ENCODE measurements at places on chromosomes 11 and 22.

- DNase-seq, result peak; percentile 30
These were observed 25.3 kb downstream of the STIM1 start for GRCh38 chr11:3880724-3881123.

- no peak for DNase-seq
These were observed 49.9 kb upstream of the THY1 start for GRCh38 chr11:119472856-119473222.

DNA sequence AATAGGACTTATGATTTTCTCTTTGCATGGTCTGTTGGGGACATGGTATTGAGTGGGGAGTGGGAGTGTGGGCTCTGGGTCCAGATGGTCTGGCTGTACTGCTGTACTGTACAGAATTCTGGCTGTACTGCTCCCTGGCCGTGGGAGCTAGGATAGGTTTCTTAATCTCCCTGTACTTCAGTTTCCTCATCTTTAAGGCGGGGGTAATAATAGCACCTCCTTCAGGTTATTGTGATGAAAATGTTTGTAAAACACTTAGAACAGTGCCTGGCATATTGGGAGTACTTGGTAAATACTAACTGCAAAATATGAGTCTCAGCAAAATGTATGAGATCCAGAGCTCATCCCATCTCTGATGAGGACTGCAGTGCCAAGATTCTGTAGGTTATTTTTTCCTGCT lies 198.6 kb downstream of the KIF18A start:
- no peak for DNase-seq

- DNase-seq, result no peak
These were observed 75.7 kb downstream of the CELSR1 start for GRCh38 chr22:46461566-46462180.

GRCh38 chr11:133011604-133012003 lies 520.7 kb downstream of the OPCML start:
- no peak for DNase-seq

GRCh38 chr11:114559425-114560310 lies at the start of gene NXPE1:
NXPE1 (minus strand) TSS chr11:114559881; CDS start chr11:114551201, 8,680 bp downstream.
- DNase-seq, result no peak

GRCh38 chr11:94151903-94152677 lies 23.4 kb downstream of the PANX1 start:
- DNase-seq, result peak; percentile 74

DNA sequence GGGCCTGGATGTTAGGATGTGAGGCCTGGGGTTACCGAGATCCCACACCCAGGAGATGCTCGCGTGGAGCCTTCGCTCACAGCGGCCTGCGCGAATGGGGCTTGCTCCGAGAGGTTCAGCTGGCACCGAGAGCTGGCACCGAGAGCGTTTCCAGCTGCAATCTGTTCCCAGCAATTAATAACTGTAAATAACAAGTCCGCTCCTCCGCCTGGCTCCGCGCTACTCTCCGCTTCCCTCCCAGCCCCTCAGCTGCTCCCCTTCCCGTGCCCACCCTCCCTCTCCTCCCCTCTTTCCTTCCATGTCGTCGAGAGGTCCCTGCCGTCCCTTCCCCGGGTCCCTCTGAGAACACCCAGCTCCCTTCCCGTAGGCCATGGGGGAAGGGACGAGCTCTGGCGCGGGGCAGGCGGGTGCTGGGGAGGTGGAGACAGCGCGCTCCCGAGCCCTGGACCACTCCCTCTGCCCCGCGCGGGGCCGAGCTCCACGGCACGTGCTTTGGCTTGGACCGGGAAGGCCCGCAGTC lies 110.8 kb downstream of the WNT7B start:
- no peak for DNase-seq

DNA sequence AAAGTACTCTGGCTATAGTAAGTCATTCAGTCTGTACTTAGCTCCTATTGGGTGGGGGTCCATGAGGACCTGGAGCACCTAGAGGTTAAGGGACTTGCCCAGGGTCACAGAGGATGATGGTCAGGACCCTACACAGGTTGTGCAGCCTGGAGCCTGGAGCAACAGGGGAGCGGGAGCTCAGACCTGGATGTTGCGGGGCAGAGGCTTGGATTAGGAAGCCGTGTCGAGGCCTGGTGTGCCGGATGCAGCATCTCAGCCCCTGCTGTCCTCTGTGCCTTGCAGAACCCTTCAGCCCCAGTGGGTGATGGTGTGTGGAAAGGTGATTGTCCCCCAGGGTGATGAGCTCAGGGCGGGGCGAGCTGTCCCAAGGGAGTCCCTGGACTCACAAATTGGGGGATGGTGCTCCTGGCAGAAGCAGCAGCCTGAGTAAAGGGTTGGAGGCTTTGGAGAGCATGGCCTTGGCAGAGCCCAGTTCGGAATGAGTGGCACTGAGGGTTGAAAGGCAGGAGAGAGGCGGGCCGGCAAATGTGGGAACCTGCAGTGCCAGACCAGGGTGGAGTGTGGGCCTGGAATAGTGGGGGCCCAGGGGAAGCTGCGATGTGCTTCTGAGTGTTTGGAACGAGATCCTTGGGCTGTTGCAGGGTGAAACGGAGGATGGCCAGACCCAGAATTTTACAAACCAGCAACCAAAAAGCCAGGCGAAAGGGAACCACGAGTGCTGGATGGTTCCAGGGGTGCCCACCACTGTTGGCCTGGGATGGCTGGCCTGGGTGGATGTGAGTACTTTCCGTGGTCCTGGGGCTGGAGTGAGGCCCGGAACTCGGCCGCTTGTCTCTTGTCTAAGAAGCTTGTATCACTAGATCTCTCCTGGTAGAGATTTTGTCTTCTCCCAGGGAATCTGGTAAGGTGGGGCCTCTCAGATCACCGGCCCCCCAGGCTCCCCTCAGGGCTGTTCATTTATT lies 2.9 kb downstream of the TPCN2 start:
- no peak for DNase-seq
